ENCODE measurements at places on chromosomes 5 and 9.

GRCh38 chr5:57324181-57324580, 150.3 kb downstream of the GPBP1 start:
- DNase-seq, result no peak

- peak; percentile 71 for DNase-seq
Measured at GRCh38 chr5:50711280-50711679, 44.8 kb downstream of the PARP8 start.

- DNase-seq, result no peak
Measured at GRCh38 chr5:120769312-120769872, 305.3 kb downstream of the PRR16 start.

- DNase-seq, result no peak
Measured at GRCh38 chr9:93094658-93095204, 1.3 kb upstream of the CARD19 start.

GRCh38 chr9:71364186-71364955, 242.9 kb upstream of the TRPM3 start:
- DNase-seq, result no peak

DNA sequence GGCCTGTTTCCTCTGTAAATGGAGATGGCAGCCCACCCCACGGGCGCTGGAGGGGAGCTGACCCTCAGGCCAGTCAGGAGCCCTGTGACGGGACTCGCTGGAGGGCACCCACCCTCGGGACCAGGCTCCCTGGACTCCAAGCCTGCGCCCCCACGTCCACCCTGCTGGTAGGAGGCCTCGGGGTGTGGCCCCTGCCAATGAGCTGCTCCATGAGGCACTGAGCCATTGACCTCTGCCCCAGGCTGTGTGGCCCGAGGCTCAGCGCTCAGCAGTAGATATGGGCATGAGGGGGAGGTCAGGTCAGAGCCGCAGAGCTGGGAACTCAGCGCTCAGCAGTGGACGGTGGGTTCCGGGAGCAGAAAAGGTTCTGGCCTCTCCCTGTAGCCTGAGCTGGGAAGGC, 52.3 kb upstream of the EGFL7 start:
- DNase-seq, result no peak

GRCh38 chr9:79507801-79508200, 64.0 kb upstream of the TLE4 start:
- DNase-seq, result no peak

DNA sequence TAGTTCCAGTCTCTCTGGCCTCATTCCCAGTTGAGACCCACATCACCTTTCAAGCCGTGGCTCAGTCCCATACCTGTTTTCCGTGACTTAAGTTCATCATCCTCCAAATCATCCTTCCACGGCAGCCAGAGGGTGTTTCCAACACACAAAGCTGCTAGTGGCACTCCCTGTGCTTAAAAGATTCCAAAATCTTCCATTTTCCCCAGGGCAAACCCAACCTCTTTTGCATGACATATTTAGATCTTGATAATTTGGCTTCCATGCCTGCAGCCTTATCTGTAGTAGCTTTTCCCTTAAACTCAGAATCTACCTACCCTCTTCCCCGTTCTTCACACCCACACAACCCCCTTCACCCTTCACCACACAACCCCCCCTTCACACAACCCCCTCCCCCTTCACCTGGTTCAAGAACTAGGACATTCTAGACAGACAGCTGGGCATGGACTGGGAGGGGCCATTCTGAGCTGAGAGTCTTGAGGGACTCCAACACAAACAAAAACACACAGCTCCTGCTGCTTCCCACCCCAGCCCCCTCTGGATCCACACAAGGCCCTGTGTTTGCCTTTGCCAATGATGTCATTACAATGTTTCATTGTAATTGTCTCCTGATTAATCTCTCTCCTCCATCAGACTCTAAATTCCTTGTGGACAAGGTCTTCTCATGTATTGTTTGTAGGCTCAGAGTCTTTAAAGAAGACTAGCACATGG, 268.2 kb downstream of the SH3GL2 start:
- no peak for DNase-seq

DNA sequence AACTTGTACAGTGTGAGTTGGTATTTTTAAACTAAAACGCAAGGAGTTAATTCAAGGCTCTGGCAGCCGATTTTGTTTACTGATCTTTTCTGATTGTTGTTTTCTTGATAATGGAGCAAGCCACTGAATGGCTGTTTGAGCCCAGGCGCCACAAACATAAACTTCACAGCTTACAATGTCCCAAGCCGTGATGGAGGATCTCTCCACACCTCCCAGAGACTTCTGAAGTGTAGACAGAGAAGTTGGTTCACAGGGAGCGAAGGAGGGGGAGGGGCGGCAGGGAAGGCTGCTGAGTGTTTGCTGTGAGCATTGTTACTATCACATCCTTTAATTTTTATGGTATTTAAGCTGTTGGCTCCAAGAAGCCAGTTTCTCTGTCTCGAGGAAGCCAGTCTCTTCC, 14.7 kb downstream of the ISL1 start:
- no peak for DNase-seq

- peak; percentile 56 for DNase-seq
Measured at GRCh38 chr5:157464519-157465171, 4.6 kb downstream of the NIPAL4 start.

- DNase-seq, result no peak
Measured at GRCh38 chr5:169870211-169870610, 110.1 kb downstream of the INSYN2B start.

GRCh38 chr5:125775896-125776295, 647.3 kb upstream of the GRAMD2B start:
- DNase-seq, result no peak

GRCh38 chr9:30244877-30245276, 2139.6 kb upstream of the ACO1 start:
- no peak for DNase-seq

GRCh38 chr5:162487528-162488525, 420.3 kb downstream of the GABRG2 start:
- no peak for DNase-seq

- DNase-seq, result peak; percentile 51
Measured at GRCh38 chr5:177472460-177473442, 683 bp downstream of the DBN1 start.

GRCh38 chr5:81226949-81227348, 6.2 kb upstream of the CKMT2 start:
- no peak for DNase-seq

DNA sequence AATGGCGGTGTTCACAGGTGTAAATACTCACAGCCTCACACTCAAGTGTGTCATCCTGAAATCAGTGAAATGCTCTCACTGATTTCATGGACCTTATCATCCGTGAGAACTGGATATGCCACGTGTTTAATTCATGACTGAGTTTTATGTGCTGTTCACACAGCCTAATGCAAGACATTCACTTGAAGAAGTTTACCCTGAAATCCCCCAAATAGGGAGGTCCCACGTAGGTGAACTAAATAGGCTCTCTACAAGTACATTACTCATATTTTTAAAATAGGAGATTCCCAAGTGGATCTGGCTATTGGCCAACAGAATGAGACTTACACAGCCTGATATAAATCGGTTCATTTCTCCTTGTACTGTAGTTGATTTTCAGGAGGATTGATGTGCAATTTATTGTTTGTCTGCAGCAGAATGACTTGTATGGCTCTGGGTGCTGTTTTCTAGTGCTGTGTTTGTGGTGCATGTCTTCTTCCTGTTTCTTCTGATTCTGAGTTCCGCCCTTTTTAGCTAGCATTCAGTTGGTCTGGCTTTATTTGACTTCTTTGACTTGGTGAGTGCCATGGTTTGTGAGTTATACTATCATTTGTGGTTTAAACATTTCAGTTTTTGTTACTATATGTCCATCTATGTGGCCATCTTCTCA, 25.1 kb downstream of the TRIO start:
- no peak for DNase-seq

- DNase-seq, result no peak
Measured at GRCh38 chr5:81360640-81361039, 33.3 kb downstream of the ACOT12 start.

GRCh38 chr9:92058723-92059444, 56.3 kb downstream of the SPTLC1 start:
- DNase-seq, result no peak

DNA sequence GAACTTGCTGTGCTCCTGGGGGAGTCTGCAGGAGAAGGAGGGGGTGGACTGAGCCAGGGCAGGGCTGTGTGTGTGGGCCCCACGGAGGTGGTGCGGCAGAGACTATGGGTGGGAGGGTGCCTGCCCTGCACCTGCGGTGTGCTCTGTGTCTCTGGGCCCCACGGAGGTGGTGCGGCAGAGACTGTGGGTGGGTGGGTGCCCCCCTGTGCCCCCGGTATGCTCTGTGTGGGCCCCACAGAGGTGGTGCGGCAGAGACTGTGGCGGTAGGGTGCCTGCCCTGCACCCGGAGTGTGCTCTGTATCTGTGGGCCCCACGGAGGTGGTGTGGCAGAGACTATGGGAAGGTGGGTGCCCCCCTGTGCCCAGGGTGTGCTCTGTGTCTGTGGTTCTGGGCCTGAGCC, 103.7 kb downstream of the EHMT1 start:
- DNase-seq, result peak; percentile 35

- DNase-seq, result peak; percentile 69
Measured at GRCh38 chr5:172683645-172684471, 42.8 kb downstream of the NEURL1B start.

- DNase-seq, result no peak
Measured at GRCh38 chr9:121956808-121957207, 136.3 kb downstream of the TTLL11 start.

DNA sequence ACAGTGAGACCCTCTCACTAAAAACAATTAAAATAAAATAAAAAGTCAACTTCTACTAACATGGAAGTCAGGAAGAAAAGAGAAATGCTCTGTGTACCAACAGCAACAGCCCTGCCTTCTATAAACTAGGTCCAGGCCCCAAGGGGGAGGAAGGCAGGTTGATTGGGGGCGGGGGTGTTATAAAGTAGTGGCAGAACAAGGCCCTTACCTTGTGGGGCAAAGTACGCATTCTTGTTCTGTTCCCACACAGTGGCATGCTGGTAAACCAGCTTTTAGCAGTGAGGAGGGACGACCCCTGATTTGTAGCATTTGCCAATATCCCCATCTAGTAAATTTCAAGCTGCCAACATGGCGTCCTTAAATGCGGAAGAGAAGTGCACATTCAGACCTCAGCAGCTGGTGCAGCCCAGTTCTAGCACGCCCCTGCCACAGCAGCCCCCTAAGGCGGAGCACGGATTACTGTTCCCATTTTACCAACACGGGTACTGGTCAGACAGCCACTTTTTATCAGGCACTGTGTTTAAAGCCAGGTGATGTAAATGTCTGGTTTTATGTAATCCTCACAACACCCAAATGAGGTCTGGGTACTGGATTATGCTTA, 69.5 kb downstream of the GTF3C4 start:
- no peak for DNase-seq

DNA sequence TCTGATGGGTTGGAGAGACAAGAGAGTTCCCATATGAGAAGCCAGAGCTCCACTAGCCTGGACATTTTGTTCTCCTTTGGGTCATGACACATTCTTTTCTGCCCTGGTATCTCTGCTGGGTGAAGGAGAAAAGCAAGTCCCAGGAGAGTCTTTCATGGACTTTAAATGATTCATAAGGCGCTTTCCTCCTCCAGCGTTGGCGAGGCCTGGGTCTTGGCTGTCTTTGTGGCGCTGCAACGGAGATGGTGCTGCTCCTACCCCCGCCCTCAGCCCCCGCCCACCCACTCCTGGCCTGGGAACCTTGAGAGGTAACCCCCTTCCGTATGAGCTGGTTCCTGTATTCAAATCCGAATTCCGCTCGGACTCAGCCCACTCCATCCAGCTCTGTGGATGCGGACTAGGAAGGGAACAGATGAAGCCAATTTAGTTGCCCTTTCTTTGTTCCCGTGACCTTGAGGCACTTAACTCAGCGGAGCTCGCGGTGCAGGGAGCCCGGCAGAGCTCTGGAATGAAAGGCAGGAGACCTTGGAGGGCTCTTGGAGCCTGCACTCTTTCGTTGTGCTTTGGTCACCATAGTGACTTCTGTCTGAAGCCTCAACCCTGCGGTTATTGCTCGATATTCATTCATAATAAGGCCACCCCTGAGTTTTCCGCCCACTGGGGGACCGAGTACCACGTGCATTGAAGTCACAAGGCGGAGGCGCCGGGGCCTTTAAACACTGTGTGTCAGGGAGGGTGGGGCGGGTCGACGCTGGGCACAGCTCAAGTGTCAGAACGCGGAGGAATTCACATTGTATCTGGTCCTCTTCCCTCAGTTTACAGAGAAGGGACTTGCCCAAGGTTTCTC, 14.0 kb upstream of the PWWP2A start:
- DNase-seq, result no peak

DNA sequence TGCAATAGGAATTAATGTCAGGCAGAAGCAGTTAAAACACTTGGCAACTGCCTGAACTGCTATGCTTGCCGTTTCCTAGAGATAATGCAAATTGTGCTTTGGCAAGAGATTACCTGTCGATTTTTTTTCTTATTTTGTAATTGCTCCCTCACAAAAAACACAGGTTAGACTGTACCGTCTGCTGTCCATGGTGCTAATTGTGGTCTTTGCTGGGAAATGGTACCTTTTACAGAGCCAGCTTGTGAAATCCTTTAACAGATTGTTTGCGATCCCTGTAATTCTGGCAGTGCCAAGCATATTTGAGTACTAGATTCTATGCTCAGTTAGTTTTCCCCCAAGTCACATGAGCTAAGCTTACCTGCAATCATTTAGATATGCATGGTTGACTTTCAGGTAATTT, 2125.8 kb upstream of the WWC1 start:
- no peak for DNase-seq

DNA sequence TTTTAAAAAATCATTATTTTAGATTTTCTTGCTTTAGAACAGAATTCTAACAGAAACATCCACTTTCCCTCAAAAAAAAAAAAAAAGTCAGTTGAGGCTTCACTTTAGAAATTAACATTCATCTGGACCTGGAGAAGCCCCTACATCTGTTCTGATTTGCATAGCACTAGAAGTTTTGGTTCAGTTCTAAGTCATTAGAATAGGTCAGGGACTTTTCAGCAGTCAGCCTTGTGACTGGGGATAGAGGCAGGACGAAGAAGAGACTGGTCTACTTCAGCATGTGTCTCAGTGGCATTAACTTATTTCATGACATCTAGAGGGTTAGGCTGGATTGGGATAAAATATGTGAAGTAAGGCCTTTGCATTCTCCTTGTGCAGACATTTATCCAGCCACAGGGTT, 215.8 kb upstream of the DAB2 start:
- no peak for DNase-seq

- DNase-seq, result no peak
Measured at GRCh38 chr5:335740-336038, 14.2 kb downstream of the AHRR start.

- no peak for DNase-seq
Measured at GRCh38 chr5:105230516-105231157, 1668.0 kb upstream of the NUDT12 start.

DNA sequence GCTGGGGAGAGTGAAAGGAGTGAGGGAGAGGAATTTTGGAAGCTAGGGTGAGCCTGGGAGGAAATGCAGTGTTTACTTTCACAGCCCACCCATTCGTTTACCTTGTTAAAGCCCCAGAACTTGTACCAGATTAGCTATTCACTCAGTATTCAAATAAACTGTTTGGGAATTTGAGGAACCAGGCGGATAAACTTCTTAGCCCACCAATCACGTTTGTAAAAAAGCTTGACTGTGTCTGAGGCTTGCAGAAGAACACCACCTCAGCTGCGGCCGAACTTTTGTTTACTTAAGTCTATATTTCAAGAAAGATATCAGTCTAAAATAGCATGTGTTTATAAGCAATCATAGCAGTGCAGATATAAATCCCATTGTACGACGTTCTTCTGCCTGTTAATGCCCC, 5.2 kb upstream of the TLE1 start:
- no peak for DNase-seq
